Left ventricle myocardium superior (tissue), 1 donor: ENCODE measurements at places on chromosomes 3 and 15. TPM values are rescaled to one million over a fixed set of nuclear protein-coding genes. Genes with fewer than 3 reads are reported as not detected.

NOP10 gene
- total RNA-seq = 146 TPM

DNA sequence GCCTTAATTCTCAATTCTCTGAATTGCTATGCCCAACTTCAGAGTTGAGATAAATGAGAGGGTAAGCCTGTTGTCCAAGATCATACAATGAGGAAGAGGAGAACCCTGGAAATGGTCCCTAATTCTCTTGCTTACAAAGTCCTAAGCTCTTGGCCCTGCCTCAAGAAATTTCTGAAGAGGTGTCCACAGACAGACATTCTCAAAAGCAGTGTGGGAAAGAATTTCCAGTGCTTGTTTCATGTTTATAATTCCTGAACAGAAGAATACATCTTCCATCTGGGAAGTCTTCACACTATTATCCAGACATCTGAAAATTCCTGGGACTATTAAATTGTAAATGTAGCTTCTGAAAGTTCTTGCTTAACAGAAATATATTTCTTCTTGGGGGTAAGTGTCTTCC, 166.8 kb upstream of the LRTM1 start:
- no peak for DNase-seq

- DNase-seq = no peak
These were observed 1076.8 kb downstream of the TUSC7 start for GRCh38 chr3:117786349-117786748.

- DNase-seq = no peak
These were observed 414.7 kb upstream of the NAALADL2 start for GRCh38 chr3:174444391-174444790.

DNA sequence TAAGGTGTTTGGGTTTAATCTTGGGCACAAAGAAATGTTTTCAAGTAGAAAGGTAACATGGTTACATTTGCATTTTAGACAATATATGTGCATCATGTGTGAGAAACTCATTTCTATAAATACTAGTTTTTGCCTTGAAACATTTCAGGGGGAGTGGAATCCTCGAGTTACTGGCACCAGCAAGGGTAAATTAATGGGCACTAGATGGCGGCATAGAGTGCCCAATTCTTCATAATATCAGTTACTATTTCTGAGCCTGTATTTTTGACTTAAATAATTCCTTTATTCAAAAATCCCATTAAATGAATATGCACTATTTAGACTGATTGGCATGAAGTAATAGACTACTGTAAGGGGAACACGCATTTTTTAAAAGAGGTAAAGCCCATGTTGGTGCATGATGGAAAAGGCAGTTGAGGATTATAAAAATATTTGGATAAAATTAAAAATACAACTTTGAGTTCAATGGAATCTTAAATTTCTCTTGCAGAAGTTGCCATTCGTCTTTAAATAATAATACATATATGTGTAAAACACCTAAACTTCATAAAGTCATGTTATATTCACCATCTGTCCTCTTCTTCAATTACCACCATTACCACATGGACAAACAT, 106.3 kb downstream of the ZBTB20 start:
- no peak for DNase-seq

DNA sequence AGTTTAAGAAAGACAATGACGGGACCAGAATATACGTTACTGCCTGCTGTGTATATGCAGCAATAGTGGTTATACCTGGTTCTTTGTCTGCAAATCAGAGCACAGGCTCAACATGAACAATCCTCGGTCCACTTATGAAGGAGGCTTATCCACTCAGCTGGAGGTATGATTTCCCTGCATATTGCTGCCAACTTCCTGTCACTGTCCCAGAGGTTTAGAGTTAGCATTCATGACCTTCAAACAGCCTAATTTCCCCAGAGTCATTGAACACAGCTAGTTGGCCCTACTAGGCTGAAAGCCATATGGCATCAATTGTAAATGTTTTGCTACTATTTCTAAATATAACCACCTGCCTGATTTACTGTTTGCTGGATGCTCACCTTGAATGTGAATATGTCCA, 224.9 kb upstream of the ZNF717 start:
- no peak for DNase-seq

DNA sequence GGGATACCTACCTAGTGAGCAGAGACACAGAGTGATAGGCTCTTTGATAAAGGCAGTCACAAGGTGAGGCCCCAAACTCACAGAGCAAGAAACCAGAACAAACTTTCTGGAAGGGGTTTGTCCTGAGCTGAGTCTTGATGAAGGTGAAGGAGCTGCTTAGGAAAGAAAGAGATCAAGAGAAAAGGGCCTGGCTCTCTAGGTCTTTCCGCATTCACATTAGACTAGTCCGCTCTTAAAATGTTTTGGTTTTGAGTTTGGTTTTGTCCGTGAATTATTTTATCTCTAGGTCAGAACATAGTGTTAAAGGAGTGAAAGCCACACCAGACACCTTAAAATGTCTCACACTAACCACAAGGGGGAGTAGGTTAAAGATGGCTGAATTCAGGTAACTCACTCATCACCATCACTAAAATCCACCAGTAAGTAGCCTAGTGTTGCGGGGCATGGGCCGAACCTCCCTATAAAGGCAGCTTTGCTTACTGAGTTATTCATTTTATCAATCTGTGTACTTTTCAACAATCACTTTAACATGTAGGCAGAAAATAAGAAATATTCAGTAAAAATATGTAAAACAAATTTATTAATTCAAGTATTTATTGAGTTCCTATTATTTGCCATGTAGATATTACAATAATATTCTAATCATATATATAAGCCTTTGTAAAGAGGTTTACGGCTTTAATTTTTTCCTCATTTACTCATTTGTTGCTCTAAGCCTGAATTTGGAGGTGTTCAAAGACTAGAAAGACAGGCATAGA, 121.5 kb upstream of the TSC22D2 start:
- no peak for DNase-seq

- no peak for DNase-seq
These were observed 215.4 kb downstream of the THSD4 start for GRCh38 chr15:71330638-71331162.

DNA sequence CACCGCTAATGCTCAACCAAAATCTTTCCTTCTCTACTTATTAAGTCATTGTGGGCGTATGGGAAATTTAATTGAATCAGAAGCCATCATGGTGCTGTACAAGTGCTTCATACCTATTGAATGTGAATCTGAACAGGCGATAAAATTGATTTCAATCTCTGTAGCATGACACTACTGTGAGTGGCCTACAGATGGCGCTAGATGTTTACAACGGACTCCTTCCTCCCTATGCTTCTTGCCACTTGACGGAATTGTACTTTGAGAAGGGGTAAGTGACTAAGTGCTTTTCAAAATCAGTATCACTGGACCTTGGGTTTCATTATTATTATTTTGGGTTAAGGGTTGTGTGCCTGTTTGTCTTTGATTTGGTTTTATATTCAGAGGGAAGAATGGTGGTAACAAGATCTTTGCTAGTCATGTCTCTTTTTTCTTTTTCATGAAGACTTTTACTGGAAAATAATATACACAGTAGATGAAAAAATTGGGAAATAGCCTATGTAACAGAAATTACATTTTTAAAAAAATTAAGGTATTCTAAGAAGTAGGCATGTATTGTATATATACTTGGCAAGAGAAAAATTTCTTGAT, 35.4 kb downstream of the ACP3 start:
- no peak for DNase-seq

GRCh38 chr3:106184540-106185457, 316.0 kb upstream of the CBLB start:
- DNase-seq = no peak

DNA sequence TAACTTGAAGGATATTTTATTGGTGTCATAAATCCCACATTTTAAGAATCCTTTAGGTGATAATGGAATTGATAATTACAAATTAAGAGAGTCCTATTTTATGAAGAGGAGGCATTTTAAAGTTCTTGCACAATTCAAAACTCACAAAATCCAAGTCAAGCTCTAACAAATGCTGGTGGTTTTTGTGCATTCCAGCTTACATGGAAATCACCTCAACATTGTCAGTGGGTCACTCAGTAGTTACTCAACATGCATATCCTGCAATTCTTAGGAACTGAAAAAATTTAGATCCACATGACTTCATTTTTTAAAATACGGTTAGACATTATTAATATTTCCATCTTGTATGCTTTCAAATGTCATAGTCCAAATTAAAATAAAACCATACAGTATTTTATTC, 487.2 kb downstream of the CNTN3 start:
- no peak for DNase-seq

VILL gene
- 2.7 TPM for total RNA-seq

DNA sequence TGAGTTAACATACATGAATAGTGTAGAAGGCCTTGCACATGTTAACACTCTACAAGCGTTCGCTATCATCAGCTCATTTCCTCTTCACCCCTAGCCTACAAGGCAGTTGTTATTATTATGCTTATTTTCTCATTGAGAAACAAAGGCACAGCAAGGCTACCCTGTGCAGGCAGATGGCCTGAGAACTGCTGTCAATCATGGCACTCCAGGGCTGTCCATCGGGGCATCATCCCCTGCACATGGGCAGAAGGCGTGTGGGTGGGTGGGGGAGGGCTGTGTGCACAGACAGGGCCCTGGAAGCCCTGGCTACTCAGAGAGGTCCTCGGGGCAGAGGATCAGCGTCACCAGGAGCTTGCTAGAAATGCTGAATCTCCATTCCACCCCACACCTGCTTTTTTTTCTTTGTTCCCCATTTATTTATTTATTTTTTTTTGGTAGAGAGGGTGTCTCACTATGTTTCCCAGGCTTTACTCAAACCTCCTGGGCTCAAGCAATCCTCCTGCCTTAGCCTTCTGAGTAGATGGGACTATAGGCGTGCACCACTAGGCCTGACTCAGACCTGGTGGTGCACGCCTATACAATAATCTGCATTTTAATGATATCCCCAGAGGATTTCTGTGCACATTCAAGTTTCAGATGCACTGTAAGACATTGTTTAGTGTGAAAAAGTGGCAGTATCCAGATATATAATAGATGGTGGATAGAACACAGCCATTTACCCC, 9.6 kb upstream of the ZXDC start:
- DNase-seq = no peak

GRCh38 chr3:107753494-107753893, 230.7 kb downstream of the BBX start:
- DNase-seq = no peak

MAPK6 gene
- 17.9 TPM for total RNA-seq

CPEB1 gene
- total RNA-seq = 0.72 TPM

DNA sequence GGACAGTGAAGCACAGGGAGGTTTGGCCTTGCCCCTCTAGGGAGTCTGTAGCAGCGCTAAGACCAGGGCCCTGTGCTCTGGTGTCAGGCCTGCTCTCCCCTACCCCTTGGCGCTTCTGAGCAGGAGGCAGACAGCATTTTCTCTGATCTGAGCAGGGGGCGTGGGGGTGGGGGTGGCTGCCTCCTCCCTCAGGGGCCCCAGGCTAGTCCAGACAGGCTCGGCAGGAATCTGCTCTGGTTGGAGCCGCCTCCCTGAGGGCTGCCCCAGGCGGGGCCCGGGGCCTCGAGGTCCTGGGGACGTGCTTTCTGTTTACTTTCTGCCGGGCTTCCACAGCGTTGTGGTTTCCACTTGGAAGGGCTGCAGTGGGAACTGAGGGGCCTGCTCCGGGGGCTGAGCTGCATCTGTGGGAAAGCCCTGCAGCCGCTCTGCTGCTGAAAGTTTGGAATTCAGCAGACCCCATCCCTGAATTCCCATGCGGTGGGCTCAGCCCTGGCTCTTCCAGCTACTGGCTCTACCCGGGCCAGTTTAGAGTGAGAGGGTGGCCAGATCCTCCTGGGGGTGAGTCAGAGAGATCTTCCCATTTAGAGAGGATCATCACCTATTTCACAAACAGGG, 105.4 kb downstream of the LINGO1 start:
- peak; percentile 51 for DNase-seq

DNA sequence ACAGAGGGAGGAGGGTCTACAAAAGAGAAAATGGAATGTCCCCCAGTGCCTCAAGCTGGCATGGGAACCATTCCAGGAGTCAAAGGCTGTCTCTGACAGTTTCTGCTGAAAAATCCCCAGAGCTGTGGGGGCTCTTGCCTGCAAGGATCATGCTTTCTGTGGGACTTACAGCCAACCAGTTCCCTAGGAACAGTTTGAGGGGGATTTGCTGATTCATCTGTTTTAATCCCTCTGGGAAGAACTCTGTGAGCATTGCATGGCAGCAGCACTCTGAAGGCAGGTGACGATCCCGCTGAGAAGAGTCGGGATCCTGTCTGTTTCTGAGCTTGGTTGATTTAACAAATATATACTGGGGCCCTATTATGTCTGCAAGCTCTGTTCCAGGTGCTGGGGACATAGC, 176.0 kb downstream of the SSR3 start:
- no peak for DNase-seq

- no peak for DNase-seq
These were observed 542.7 kb upstream of the MDFIC2 start for GRCh38 chr3:70855149-70855548.

- DNase-seq = no peak
These were observed 12.3 kb downstream of the KY start for GRCh38 chr3:134638385-134639030.

DNA sequence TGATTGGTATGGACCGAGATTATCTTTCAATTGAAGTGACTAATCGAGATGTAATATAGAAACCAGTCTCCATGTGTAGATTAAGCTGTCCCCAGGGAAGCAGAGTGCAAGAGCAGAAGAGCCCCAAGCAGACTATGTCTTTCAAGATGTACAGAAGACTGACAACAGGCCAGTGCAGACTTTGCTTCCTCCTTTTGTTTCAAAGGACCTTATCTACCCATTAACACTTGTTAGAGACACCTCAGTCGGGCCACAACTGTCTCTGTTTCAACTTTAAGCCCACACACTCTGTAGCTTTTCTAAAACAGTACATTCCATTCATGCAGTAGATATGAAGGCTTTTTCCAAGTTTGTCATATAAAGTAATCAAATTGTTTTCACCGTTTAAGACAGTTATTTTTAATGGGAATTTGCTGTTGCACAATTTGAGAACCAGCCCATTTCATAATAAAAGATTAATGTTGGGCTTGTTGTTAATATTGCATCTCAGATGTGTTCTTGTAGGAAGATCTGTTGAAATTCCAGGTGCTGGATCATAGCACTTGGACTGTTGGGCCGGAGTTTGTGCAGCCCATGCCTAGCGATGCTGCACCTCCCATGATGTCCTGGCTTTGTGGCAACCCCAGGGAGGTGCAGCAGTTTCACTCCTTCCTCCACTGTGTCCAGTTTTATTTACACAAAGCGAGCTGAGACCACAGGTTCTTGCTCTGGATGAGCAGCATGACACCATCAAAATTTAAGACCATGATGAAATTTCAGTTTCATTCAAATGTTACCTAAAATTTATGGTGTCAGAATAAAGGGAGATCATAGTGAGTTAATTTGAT, 12.4 kb downstream of the GORASP1 start:
- no peak for DNase-seq

GRCh38 chr3:110383356-110383755, 688.3 kb upstream of the NECTIN3 start:
- DNase-seq = no peak

DNA sequence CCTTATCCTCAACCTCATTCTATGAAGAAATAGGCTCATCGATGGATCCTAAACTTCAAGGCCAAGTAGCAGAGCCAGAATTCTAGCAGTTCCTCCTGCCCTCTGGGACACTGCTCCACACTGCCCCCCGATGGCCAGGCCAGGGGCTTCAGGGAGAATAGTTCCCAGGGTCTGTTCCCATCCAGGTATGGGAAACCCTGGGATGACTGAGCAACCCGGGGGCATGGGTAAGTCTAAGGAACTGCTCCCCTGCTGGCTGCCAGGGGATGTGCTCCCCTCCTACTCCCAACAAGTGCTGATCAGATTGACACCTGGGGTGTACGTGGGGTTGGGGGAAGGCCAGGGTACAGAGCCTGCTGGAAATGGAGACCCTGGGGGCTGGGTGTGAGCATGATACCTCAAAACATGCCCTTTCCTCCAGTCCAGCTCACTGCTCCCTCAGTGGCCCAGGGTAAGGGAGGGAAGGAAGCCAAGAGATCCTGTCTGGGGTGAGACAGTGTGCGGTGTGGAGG, 7.6 kb downstream of the ULK3 start:
- DNase-seq = peak; percentile 76

- DNase-seq = no peak
These were observed 278.8 kb downstream of the FOXP1 start for GRCh38 chr3:71304684-71305083.
